ENCODE measurements at places on chromosomes 4 and X.
A peak's percentile ranks its signal among the peaks of the same experiment; 100 is the strongest.

DNA sequence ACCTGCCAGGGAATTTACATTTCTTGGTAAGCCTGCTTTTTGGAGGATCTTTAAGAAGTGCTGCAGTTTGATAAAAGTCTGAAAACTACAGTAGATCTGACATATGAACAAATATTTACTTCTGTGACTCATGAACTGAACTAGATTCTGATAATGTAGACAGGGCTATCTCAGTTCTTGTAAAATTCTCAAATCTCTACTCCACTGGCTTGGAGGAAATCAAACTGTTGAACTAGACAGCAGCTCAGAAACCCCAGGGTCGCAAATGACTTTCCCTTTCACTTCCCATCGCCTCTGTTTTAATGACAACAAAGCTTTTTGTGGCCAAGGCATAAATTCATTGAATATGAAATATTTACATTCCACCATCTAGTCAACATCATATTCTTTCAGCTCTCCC, 15.4 kb upstream of the OCIAD1 start:
- peak; percentile 47 for DNase-seq

DNA sequence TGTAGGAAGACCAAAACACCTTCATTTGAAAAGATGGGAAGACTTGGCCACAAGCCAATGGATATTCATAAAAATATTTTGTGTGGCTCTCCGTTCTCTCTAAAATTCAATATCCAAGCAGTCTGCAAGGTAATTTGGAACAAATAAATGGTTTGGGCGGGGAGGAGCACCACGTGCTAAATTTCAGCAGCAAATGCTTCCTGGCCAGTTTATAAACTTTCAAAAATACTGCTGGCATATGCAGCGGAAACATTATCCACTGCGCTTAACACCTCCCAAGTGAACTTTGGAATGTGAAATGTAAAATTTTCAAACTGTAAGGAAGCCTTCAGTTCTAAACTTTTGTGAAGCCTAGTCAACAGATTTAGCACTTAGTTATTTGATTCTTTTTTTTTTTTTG, 191.0 kb downstream of the NSUN7 start:
- DNase-seq, result no peak

DNA sequence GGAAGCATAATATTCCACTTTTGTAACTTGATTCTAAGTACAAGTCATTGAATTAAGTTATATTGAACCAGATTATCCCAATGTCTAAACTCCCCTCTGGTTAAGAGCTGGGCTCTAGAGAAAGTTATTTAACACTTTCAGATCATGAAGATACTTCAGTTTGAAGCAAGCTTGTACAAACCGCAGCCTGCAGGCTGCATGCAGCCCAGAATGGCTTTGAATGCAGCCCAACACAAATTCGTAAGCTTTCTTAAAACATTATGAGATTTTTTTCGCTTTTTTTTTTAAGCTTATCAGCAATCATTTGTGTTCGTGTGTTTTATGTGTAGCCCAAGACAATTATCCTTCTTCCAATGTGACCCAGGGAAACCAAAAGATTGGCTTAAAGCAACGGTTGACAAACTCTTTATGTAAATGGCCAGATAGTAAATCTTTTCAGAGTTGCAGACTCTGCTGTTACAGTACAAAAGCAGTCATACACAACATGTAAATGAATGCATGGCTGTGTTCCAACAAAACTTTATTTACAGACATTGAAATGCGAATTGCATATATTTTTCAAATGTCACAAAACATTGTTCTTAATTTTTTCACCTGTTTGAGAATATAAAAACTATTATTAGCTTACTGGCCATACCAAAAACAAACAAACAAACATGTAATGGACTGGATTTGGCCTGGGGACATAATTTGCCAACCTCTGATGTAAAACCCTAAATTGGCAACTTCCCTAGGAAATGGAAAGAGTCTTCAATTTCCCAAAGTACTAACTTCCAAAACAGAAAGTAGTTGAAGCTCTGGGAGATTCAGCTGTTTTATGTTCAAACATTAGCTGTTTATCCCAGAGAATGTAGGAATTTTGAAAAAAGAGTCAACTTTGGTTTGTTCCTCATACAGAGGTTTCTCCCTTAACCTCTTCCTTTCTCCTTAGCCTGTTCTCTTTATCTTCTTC, 201.1 kb upstream of the MBNL3 start:
- DNase-seq, result no peak

GRCh38 chr4:171979461-171979860, 166.3 kb downstream of the GALNTL6 start:
- DNase-seq, result no peak

DNA sequence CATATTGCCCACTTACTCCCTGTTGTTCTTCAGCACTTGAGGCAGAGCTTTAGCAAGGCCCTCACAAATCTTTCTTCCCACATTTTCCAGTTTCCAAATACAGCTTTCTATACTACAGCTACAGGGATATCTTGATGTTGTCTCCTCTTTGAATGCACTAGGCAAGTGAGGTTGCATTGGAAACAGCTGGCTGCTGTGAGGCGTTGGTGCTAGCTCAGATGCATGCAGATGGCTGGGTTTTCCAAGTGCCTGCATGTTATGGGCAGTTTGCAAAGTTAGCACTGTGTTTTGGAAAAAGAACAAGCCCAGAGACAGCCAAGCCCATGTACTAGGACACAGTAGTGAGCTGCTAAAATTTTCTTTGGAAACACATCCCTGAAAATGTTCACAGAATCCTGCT, 315.1 kb upstream of the RASGEF1B start:
- no peak for DNase-seq

DNA sequence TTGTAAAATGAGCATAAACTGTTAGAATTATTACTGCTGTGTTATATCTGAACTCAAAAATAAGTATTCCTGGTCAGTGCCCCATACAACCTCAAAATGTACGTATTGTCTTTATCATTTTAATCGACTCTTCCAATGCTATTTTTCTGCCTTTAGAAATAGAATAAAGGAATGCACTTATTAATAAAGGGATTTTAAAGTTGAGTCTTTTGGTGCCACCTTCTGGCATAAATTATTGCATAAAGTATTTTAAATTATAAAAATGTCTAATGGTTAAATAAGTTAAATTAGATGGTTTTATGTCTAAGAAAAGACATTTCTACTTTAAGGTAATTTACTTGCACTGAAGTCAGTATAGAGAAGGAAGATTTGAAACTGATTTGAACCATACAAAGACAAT, 424.0 kb upstream of the NDST4 start:
- DNase-seq, result peak; percentile 0

DNA sequence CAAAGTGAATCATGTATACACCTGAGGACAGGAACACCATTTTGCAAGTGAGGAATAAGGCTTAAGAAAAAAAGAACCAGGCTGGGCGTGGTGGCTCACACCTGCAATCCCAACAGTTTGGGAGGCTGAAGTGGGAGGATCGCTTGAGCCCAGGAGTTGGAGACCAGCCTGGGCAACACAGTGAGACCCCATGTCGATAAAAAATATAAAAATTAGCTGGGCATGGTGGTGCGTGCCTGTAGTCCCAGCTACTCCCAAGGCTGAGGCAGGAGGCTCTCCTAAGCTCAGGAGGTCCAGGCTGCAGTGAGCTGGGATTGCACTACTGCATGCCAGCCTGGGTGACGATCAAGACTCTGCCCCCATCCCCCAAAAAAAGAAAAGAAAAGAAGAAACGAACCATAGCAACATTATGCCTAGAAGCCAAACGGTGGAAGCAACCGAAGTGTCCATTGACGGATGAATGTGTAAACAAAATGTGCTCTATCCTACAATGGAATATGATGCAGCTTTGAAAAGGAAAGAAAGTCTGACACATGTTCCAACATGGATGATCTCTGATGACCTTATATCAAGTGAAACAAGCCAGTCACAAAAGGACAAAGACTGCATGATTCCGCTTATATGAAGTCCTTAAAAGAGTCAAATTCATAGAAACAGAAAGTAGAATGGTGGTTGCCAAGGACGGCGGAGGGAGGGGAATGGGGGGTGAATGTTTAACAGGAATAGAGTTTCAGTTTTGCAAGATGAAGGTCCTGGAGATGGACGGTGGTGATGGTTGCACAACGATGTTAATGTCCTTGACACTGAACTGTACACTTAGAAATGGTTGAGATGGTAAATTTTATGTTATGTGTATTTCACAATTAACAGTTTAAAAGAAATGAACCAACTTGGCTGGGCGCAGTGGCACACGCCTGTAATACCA, 8.6 kb upstream of the KIAA0232 start:
- peak; percentile 92 for DNase-seq

DNA sequence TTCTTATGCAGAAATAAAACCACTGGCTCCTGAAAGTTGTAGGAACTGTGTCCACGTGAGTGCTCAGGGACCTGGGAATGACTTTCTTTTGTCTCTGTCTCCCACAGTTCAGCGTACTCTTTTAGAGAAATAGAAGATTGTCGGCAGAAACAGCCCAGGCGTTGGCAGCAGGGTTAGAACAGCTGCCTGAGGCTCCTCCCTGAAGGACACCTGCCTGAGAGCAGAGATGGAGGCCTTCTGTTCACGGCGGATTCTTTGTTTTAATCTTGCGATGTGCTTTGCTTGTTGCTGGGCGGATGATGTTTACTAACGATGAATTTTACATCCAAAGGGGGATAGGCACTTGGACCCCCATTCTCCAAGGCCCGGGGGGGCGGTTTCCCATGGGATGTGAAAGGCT, 11.2 kb upstream of the XG start:
- DNase-seq, result no peak

GRCh38 chr4:6252051-6252450, 17.6 kb upstream of the WFS1 start:
- no peak for DNase-seq

All from MV-4-11 (cell line).